ENCODE measurements at places on chromosomes 1 and 21.

- no peak for DNase-seq
Observed at GRCh38 chr21:42044871-42045495, 26.1 kb upstream of the UMODL1 start.

GRCh38 chr1:48771561-48771960 lies 5.1 kb downstream of the BEND5 start:
- DNase-seq = no peak

- peak; percentile 56 for DNase-seq
Observed at GRCh38 chr21:21232320-21232719, 234.1 kb downstream of the NCAM2 start.

DNA sequence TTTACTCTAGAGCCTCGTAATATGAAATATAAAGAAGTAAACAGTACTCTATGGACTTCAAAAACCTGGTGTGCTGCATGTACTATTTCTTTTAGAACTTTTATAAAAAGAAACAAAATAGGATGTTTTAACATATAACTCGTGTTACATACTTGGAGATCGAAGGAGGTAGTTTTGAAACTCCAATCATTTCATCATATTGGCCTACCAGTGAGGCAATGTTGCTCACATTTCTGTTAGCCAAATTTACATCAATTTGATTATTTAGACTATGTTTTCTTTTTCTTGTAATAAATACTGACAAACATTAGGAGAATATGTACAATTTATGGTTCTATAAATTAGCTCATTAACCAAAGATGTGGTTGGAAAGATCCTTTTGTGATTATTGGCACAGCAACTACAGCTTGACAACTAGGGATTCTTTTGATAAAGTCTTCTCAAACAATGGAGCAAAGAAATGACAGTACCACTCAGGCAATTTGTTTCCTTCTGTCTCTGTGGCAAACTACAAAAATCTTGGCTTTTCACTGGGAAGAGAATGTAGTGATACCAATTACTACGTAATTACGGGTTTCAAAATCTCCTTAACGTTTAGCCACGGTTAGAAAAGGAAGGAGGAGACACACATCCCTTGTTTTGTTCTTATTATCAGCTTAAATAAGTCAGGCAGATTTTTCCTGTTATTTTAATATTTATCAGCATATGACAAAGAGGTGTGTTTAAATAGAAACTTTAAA lies 266.6 kb upstream of the SGIP1 start:
- no peak for DNase-seq

- no peak for DNase-seq
Observed at GRCh38 chr1:80244372-80244771, 1237.8 kb upstream of the ADGRL4 start.

DNA sequence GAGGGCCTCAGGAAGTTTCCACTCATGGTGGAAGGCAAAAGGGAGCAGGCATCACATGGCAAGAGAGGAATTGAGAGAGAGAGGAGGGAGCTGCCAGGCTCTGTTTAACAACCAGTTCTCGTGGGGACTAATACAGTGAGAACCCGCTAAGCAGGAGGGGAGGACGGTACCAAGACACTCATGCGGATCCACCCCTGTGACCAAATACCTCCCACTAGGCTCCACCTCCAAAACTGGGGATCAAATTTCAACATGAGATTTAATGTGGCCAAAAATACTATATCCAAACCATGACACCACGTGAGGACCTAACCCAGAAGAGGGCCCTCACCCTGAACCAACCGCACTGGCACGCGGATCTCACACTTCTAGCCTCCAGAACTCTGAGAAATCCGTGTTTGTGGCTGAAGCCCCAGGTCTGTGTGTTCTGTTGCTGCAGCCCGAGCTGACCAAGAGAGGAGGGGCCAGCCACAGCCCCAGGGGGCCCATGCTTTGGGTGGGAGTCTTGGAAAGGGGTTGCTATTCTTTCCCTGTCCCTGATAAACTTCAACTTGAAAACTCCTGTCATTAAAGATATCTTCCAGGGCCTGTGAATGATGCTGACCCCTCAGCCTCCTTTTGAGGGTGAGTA lies 32.0 kb downstream of the TRIM67 start:
- DNase-seq = no peak

DNA sequence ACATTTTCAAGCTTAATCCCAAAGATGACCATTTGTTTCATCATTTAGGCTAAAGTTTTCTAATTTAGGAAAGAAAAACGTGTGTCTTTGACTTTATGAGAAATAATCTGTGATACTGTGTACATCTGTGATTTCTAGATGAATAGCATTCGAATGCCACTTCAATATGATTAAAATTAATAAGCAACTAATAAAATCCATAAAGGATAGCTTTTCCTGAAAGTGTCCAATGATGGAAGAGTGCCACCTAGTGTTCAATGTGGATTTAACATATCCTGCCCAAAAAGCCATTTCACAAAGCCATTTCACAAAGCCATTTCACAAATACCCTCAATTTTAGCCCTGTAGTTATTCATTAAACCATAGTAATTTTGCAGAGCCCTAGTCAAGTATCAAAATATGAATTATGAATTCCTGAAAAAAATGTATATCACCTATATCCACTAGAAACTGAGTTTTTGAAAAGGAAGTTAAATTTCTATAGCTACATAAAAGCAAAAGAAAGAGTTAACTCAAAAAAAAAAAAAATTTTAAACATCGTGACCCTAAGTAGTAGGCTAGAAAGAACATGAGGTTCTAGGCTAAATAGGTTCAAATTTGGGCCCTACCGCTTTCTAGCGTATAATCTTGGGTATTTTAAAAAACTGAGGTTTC lies 19.1 kb downstream of the NME7 start:
- peak; percentile 72 for DNase-seq

GRCh38 chr1:243756529-243756928 lies 93.5 kb downstream of the AKT3 start:
- peak; percentile 24 for DNase-seq

DNA sequence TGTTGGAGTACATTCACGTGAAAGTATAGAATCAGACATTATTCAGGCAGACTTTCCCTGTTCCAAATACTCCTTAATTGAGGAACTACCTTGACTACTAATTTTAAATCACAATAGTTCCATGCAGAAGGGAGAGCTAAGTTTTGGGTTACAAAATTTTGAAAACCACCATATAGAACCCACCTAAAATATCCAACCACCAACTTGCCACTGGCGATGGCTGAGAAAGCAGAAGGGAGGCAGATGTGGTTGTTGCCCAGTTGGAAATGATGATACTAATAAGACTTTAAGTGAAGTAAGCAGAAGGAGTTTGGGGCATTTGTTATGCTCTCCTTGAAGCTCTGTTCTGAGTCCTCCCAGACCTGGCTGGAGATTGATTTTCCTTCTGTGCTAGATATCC lies 190.7 kb downstream of the HLX start:
- DNase-seq = no peak

DNA sequence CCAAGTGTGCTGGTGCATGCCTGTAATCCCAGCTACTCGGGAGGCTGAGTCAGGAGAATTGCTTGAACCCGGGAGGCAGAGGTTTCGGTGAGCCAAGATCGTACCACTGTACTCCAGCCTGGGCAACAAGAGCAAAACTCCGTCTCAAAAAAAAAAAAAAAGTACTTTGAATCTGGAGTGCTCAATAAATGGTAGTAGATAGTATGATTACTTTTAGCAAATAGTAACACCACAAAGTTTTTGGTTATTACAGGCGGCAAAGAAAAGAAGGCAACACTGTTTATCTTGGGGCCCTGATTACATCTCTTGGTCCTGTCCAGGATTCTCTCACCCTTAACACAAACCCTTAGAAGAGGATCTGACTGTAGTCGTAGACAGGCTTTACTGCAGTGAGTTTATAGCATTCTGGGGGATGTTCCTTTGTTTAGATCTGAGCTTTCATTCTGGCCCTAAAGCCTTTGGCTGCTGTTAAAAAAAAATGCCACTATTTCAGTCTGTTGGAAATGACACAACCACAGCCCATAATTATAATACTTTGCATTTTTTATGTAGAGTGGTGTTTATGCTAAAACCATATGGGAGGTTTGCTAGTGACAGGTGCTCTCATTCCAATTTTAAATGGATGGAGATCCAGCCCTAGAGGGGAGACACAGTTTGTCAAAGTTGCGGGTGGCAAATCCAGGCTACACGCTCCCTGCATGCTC lies 79.7 kb upstream of the SLC2A1 start:
- no peak for DNase-seq

Measured in ELR (cell line).